ENCODE measurements at places on chromosomes 6 and 20. TPM values are rescaled to one million over a fixed set of nuclear protein-coding genes. Genes with fewer than 3 reads are reported as not detected.

HCRTR2 gene
- not detected for total RNA-seq

PAX1 gene
- total RNA-seq: 0.09 TPM

PACRG gene
- not detected for total RNA-seq

OTOR gene
- not detected for total RNA-seq

SIRPD gene
- not detected for total RNA-seq

MYCT1 gene
- total RNA-seq: not detected

MTRF1L gene
- 30.9 TPM for total RNA-seq

C20orf202 gene
- not detected for total RNA-seq

SLC17A1 gene
- total RNA-seq: not detected

TAP1 gene
- 12.3 TPM for total RNA-seq

MYB gene
- total RNA-seq: 9.0 TPM

LY6G6F gene
- total RNA-seq: not detected

PSORS1C2 gene
- total RNA-seq: not detected

GRM1 gene
- total RNA-seq: 0.11 TPM

NDUFAF5 gene
- 49.6 TPM for total RNA-seq

HTR1E gene
- total RNA-seq: not detected

C20orf141 gene
- not detected for total RNA-seq

NMBR gene
- total RNA-seq: not detected

BNIP5 gene
- not detected for total RNA-seq

UNC93A gene
- total RNA-seq: not detected

MUCL3 gene
- total RNA-seq: not detected

MUC22 gene
- total RNA-seq: not detected

CNR1 gene
- not detected for total RNA-seq

SUN5 gene
- not detected for total RNA-seq

ESR1 gene
- total RNA-seq: not detected

SLC22A3 gene
- not detected for total RNA-seq

WFDC5 gene
- not detected for total RNA-seq

HLA-G gene
- total RNA-seq: not detected

OOEP gene
- not detected for total RNA-seq

FGD2 gene
- not detected for total RNA-seq

EFCAB8 gene
- 0.13 TPM for total RNA-seq

C6orf58 gene
- 0.64 TPM for total RNA-seq

CRIP3 gene
- total RNA-seq: 2.4 TPM

DEFB132 gene
- total RNA-seq: not detected

IP6K3 gene
- not detected for total RNA-seq

DSTN gene
- total RNA-seq: 159 TPM

Data from A673 (cell line).